NAMALWA (cell line): ENCODE measurements at places on chromosomes 13 and 19.

DNA sequence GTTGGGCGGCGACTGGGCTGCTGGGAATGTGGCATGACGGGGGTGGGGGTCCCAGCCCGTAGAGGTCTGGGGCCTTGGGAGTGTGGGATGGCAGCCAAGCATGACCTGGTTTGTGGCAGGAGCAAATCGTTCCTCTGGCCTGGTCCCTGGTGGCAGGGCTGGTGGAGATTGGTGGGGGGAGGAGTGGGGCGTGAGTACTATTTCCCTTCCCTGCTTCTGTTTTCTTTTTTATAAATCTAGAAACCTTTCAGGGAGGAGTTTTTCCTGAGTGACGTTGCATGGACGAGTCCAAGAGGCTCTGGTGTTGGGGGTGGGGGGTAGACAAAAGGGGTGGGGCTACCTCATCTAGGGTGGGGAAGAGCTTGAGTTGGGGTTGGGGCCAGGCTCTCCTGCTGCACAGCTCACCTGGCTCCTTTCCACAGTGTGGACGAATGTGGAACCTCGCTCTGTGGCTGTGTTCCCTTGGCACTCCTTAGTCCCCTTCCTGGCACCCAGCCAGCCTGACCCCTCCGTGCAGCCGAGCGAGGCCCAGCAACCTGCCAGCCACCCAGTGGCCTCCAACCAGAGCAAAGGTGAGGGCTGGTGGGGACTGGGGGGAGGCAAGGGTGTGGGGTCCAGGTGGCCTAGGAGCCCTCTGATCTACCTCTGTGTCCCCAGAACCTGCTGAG is 15.4 kb upstream of the PRR19 start:
- no peak for DNase-seq

GRCh38 chr19:32881766-32882165 is 12.2 kb upstream of the SLC7A9 start:
- no peak for DNase-seq

DNA sequence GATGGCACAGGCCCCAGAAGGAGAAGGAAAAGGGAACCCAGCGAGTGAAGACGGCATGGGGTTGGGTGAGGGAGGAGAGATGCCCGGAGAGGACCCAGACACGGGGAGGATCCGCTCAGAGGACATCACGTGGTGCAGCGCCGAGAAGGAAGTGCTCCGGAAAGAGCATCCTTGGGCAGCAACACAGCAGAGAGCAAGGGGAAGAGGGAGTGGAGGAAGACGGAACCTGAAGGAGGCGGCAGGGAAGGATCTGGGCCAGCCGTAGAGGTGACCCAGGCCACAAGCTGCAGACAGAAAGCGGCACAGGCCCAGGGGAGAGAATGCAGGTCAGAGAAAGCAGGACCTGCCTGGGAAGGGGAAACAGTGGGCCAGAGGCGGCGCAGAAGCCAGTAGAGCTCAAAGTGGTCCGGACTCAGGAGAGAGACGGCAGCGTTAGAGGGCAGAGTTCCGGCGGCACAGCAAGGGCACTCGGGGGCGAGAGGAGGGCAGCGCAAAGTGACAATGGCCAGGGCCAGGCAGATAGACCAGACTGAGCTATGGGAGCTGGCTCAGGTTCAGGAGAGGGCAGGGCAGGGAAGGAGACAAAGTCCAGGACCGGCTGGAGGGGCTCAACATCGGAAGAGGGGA is 1.1 kb downstream of the PPP1R12C start:
- peak; percentile 63 for DNase-seq

- DNase-seq: no peak
These were observed 60.9 kb downstream of the PEX11G start for GRCh38 chr19:7427944-7428343.
